ENCODE measurements at places on chromosomes 7 and 10. TPM values are rescaled to one million over a fixed set of nuclear protein-coding genes. Genes with fewer than 3 reads are reported as not detected.
A peak's percentile ranks its signal among the peaks of the same experiment; 100 is the strongest.

- no peaks in the 10 kb centered on the region for H3K36me3 ChIP-seq
- H3K4me1 ChIP-seq: peaks cover 33% of the 10 kb centered on the region
Measured at GRCh38 chr10:13787015-13787421, 200.3 kb downstream of the PRPF18 start.

DNA sequence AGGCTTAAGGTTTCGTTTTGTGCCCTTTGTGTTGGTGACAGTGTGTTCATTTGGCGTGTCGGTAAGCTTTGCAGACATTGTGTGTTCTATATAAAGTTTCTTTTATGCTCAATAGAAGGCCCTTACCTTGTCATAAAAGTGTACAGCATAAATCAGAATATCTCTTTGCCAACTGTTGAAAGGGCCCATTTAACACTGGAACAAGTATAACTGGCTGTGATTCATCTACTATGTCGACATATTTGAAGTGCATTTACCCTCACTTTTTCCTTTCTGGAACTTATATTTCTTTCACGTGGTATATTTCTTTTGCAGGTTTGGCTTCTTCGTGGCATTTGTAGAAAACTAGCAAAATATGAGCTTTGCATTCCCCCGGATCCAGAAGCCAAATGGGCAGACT is 32.7 kb downstream of the EEPD1 start:
- H3K27ac ChIP-seq: no peak overlapping the region
- H3K27me3 ChIP-seq: no peaks in the 10 kb centered on the region
- H3K36me3 ChIP-seq: no peaks in the 10 kb centered on the region

OPN1SW gene
- total RNA-seq: not detected

DNA sequence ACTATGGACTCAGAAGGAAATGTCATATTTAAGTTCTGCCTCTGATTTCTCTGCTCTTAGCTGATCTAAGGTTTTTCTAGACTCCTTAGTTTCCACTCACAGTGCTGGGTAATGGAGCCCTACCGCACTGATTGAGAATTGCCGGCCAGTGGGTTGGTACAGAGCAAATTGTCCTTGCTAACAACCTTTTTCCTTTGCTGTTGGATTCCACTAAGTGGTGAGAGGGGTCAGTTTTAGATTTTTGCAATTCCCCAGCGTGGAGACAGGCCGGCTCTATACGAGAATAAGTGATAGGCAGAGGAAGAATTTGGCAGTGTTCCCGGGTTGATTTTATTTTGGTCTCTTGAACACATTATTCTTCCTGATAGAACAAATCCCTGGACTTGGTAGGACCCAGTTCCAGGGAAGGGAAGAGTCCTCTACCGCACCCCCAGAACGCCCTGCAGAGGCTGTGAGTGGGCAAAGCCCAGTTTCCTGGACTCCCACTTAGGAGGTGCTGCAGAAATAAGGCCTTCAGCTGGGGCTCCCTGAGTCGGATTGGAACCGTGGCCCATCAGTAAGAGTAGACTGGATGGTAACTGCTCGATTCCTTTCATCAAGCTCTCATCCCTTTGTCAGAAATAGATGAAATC is 3.0 kb upstream of the NRP1 start:
- H3K4me1 ChIP-seq: peaks cover 25% of the 10 kb centered on the region
- peak overlapping the region; percentile 33 for H3K4me3 ChIP-seq
- DNase-seq: no peak

DNA sequence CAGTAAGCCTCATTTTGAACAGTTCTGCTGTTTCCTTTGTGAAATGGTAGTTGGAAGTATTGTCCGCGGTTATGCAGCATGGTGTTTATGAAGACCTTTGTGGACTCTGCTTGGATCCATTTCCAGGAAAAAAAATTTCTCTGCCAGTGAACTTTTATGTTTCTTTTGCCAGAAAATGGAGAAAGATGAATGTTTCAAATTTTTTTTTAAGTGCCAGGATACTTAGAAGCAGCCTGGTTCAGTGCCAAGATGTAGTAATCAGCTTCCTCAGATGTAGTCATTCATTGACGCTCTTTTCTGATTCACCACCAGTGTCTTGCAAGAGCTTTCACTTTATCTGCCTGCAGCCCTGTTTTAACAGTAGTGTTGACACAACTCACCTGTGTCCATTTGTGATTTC is 258.2 kb downstream of the SDK1 start:
- no peaks in the 10 kb centered on the region for H3K27me3 ChIP-seq
- H3K4me3 ChIP-seq: no peak overlapping the region
- no peak overlapping the region for H3K27ac ChIP-seq
- peak; percentile 41 for DNase-seq

DNA sequence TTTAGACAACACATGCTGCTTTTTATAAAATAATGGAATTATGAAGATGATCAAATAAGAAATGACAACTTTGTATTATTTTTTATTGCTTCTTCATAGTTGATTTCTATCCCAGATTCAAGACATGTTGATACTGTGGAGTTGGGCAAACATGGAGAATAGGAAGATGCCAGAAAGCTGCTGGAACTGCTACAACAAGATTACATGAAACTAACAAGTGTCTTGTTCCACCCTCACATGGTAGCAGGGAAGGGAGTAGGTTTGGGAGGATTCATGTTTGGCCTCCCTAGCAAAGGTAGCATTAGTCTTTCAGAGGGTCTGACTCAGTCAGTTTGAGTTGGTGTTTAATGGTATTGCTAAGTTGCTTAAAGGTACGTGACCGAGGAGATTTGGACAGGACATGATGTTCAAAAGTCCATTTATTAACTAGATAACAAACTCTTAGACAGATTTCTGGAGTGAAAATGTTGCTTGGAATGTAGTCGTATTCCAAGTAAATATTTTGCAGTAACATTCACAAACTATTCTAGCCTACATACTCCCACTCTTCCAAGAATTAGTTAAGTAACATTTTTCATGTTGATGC is 33.1 kb downstream of the PRR15 start:
- no peak overlapping the region for H3K27ac ChIP-seq
- no peaks in the 10 kb centered on the region for H3K36me3 ChIP-seq
- no peak overlapping the region for H3K4me3 ChIP-seq
- no peak for DNase-seq

DNA sequence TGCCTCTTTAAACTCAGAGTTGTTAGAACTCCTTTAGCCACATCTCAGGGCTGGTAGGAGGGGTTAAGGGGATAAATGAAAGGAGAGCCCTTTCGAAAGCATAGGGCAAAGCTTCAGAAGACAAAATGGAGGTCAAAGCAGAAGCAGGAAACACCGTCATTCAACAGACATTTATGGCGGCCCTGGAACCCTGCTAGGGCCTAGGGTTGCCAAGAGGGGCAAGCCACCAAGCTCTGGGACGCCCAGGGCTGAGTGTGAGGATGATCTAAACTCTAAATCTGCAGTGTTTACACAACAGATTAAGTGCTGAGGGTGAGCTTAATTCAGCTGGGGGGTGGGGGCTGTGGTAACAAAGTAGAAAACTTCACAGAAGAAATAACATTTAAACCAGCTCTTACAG is 79.0 kb upstream of the NFE2L3 start:
- peaks cover 5% of the 10 kb centered on the region for H3K27me3 ChIP-seq
- no peak overlapping the region for H3K4me3 ChIP-seq
- no peak for DNase-seq
- no peaks in the 10 kb centered on the region for H3K4me1 ChIP-seq

DNA sequence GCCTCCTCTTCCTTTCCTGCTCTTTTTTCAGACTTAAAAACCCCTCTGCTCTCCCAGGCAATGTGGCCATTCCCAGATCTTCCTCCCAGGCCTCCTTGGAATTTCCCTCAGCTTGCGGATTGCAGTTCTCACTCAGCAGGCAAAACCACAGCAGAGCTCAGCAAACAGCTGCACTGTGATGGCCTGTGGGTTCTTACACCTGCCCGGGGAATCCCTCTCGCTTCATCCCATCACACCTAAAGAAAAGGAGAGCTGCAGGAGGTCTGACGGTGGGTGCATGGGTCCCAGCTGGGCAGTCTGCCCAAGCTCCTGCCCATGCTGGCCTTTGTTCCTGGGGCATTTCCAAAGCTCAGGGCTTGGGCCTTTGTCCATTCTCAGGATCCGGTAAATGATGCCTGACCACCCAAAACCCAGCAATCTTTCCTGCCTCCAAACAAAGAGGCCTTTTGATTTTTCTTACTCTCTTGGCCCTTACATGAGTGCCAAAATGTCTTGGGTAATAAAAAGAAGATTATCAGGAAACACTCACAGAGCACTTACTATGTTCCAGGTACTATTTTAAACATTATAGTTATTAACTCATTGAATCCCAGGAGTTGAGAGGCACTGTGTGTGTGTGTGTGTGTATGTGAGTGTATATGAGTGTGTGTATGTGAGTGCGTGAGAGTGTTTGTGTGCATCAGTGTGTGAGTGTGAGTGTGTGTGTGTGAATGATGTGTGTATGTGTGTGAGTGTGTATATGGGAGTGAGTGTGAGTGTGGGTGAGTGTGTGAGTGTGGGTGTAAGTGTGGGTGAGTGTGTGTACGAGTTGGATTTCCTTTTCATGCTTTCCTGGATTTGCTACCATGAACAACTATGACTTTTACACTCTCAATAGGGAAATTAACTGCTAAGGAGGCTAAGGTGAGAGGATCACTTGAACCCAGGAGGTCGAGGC is 64.5 kb upstream of the PODXL start:
- DNase-seq: no peak
- H3K27ac ChIP-seq: no peak overlapping the region
- H3K4me1 ChIP-seq: no peaks in the 10 kb centered on the region
- no peaks in the 10 kb centered on the region for H3K27me3 ChIP-seq
- no peaks in the 10 kb centered on the region for H3K36me3 ChIP-seq
- no peak overlapping the region for H3K4me3 ChIP-seq

- H3K27me3 ChIP-seq: peaks cover 24% of the 10 kb centered on the region
- no peak overlapping the region for H3K4me3 ChIP-seq
- H3K27ac ChIP-seq: no peak overlapping the region
- DNase-seq: no peak
- H3K36me3 ChIP-seq: no peaks in the 10 kb centered on the region
Measured at GRCh38 chr10:86763404-86763803, 7.0 kb downstream of the BMPR1A start.

PNLIPRP2 gene
- not detected for total RNA-seq

DNA sequence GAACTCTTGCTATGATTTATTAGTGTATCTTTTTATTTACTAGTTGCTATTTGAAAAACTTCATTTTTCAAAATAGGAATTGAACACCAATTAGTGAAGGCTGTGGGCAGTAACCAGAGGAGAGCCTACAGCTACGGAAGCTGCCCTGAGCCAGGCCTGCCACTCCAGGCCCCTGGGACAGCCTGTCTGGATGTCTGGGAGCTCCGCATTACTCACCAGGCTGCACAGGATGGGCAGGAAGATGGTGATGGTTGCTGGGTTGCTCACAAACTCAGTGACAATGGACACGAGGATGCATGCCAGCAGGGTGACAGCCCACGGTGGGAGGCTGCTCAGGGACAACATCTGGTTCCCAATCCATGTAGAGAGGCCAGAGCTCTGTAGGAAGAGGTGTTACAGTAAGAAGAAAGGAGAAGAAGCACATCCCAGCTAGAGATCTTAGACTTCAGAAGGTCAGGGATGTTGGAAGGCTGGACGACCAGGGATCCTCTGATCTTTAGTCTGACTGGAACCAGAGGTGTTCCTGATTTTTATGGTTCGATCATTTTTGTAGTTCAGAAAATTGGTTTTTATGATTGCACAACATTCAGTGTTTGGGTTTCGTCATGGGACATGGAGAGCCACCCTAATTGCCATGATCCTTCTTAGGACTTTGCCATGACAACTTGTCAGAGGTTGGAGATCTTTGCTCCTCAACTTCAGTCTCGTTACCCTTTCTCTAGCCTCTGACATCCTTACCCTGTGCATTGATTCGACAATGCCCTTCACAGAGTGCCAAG is 23.2 kb downstream of the STMP1 start:
- H3K4me3 ChIP-seq: no peak overlapping the region
- peaks cover 4% of the 10 kb centered on the region for H3K4me1 ChIP-seq
- H3K27ac ChIP-seq: no peak overlapping the region
- no peaks in the 10 kb centered on the region for H3K27me3 ChIP-seq
- DNase-seq: no peak

DNA sequence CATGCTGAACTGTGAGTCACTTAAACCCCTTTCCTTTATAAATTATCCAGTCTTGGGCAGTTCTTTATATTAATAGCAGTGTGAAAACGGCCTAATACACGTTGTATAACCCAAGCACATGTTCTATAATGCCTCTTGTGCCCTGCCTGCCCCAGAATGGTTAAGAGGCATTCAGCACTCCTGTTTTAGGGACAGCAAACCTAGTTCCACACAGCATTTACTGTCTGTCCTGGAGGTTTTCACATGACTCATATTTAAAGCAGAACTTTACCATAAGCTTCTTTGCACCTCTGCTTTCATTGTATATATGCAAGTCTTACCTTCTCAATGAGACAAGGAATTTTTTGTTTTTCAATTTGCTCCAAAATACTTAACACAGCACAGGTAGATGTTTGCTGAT is 144.8 kb downstream of the ICA1 start:
- H3K27ac ChIP-seq: no peak overlapping the region
- no peaks in the 10 kb centered on the region for H3K27me3 ChIP-seq
- DNase-seq: no peak
- no peaks in the 10 kb centered on the region for H3K36me3 ChIP-seq
- no peak overlapping the region for H3K4me3 ChIP-seq

- peaks cover 7% of the 10 kb centered on the region for H3K36me3 ChIP-seq
- no peak overlapping the region for H3K4me3 ChIP-seq
- H3K4me1 ChIP-seq: no peaks in the 10 kb centered on the region
- DNase-seq: no peak
Measured at GRCh38 chr10:112585960-112586359, 138.9 kb downstream of the VTI1A start.

- no peak overlapping the region for H3K4me3 ChIP-seq
- DNase-seq: no peak
- no peak overlapping the region for H3K27ac ChIP-seq
- H3K36me3 ChIP-seq: no peaks in the 10 kb centered on the region
- peaks cover 14% of the 10 kb centered on the region for H3K27me3 ChIP-seq
Measured at GRCh38 chr10:75331081-75331480, 70.5 kb downstream of the ZNF503 start.

GRCh38 chr7:114979388-114979787 is 57.5 kb downstream of the MDFIC start:
- H3K4me3 ChIP-seq: no peak overlapping the region
- no peak overlapping the region for H3K27ac ChIP-seq
- H3K4me1 ChIP-seq: peaks cover 53% of the 10 kb centered on the region
- peaks cover 32% of the 10 kb centered on the region for H3K36me3 ChIP-seq
- no peaks in the 10 kb centered on the region for H3K27me3 ChIP-seq

- no peak overlapping the region for H3K27ac ChIP-seq
- H3K4me3 ChIP-seq: no peak overlapping the region
- no peaks in the 10 kb centered on the region for H3K27me3 ChIP-seq
- H3K36me3 ChIP-seq: peaks cover 39% of the 10 kb centered on the region
Measured at GRCh38 chr7:37018954-37019353, 294.7 kb upstream of the AOAH start.

GRCh38 chr10:102151774-102152544 is at the start of gene NOLC1:
NOLC1 (plus strand) TSS chr10:102152389; CDS start chr10:102152411, 22 bp downstream.
- H3K27ac ChIP-seq: peak within 1 kb of the TSS; percentile 96
- peak within 1 kb of the TSS; percentile 98 for H3K4me3 ChIP-seq
- H3K36me3 ChIP-seq: peaks cover 82% of the 10 kb centered on the region

DNA sequence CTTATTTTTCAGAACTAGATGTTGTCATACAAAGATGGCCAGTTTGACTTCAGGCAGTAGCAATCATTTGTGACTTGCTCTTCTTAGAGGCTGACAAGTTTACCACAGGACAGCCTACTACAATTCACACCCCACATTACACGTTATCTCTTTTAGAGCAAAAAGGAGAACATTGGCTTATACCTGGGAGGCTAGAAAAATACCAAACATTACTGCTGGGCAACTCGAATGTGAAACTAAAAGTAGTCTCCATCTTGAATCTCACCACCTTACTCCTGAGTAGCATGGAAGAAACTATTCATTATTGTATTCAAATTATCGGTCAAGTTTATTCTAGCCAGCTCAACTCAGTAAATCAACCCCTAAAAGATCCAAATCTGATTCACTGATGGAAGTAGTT is 90.7 kb upstream of the TMEM26 start:
- H3K27ac ChIP-seq: no peak overlapping the region
- DNase-seq: no peak
- no peaks in the 10 kb centered on the region for H3K4me1 ChIP-seq
- H3K4me3 ChIP-seq: no peak overlapping the region
- H3K36me3 ChIP-seq: no peaks in the 10 kb centered on the region

SPDYE9 gene
- total RNA-seq: not detected
